ENCODE measurements at places on chromosomes 6 and 20.

DNA sequence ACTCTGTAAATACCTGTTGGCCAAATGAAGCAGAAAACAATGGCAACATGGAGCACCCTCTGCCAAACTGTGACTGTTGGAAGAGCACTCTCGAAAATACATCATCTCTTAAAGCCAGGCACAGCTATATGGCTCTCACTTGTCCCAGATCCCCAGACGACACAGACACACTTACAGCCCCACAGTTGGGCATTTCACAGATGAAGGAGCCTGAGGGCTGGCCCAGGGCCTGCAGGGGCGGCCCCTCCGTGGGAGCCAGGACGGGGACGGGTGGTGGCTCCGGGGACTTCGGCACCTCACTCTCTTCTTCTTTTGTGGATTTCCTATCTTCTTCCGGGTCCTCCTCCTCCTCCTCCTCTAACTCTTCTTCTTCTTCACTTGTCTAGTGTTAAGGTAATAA is 18.4 kb upstream of the MRPS10 start:
- DNase-seq, result no peak

DNA sequence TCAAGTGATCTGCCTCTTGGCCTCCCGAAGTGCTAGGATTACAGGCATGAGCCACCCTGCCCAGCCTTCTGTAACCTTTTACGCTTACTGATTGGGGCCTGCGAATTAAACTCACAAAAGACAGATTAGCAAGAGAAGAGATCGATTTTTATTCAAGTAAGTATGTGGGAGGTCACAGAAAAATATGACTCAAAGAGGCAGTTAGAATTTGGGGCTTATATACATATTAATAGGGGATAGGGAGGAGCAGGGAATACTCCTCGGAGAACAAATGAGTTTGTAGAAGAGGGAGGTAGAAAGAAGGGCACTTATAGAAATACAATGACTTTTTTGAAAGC is 78.9 kb downstream of the CD24 start:
- DNase-seq, result no peak

- no peak for DNase-seq
These were observed 49.5 kb upstream of the SLC32A1 start for GRCh38 chr20:38674765-38675133.

GRCh38 chr6:17202526-17202925 is 78.6 kb upstream of the RBM24 start:
- DNase-seq, result no peak

DNA sequence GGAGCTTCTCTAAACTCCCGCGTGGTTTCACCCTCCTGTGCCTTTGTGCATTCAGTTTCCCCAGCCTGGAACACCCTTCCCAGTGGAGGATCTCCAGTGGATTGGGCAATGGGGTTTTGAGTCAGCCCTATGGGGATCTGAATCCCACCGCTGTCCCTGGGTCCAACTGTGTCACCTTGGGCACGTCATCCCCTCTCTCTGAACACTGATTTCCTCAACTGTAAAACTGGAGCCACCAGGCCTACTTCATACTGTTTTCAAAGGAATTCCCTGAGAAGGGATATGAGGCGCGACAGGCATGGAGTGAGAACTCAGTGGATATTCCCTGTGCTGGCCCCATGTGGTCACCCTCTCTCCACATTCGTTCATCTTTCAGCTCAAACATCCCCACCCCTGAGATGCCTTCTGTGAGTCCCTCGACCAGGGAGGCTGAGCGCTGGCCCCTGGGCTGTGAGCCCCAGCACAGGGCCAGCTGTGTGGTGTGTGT is 25.7 kb downstream of the MAFB start:
- no peak for DNase-seq

DNA sequence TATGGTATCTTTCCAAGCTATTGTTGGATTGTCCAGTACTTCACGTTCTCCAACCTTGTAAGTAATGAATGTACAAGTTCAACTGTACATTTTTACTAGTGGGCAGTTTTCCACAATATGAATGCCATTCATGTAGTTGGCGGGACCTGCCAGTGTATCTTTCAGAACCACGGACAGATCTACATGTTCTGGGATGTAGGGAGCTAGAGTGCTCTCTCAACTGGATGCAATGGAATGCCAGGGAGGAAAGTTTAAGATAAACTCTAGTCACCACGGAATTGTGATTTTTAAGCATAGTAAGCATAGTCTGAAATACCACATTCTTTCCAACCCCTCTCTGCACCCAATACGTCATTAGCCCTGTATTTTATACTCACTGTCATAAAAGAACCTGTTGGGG is 21.5 kb upstream of the HLA-C start:
- peak; percentile 18 for DNase-seq

DNA sequence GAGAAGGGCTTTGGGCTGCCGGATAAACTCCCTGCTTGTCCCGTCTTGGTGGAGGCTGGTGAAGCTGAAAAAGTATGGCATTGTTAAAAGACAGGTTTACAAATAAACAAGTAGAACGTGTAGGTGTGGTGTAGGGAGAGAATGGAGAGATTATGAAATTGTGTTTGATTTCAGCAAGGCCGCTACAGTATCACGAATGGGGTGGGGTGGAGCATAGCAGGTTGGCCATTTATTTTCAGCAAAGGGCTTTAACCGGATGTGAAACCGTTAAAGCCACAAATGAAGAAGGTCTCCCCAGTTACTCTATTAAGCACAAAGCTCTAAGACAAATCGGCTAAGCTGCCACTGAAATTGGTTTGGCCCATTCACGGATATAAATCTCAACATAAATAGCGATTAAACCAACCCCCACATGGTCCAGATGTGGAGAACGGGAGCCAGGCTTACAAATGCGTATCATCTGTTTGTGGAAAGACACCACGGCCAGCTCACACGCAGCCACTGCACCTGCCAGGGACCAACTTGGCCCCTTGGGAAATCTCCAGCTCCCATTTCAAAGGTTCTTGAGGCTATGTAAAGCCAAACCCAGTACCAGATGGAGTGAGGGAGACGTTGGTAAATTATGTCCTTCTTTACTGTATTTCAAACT is 94.0 kb downstream of the ZMYND8 start:
- DNase-seq, result no peak

DNA sequence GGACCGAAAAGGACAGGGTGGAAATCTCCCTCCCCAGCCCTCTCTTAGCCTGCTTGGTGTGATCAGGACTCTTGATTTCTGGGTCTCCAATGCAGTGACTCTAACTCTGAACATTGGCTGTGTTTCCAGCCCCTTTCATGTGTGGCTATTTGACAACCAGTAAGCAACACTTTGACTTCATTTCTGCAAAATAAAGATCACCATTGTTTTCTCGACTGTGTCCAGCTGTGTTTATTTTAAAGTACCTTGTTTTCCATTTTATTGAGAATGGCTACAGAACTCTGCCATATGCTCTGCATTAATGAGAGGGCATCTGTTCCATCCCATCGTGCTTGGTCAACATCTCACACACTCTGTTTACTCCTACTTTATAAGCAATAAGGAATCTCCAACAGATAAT is 60.9 kb upstream of the TAGAP start:
- no peak for DNase-seq

DNA sequence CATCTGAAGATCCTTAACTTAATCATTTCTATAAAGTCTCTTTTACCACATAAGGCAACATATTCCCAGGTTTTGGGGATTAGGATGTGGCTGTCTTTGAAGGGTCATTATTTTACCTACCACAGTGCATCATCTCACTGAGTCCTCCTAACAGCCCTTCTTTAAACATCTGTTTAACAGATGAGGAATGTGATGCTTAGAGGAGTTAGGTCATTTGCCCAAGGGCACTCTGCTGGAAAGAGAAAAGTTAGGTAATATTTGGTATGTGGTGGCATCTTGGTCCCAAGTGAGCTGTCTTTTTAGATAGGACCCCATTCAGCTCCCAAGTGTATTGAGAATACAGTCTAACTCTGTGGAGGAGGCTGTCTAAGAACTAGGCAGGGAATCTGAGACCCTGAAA is 11.0 kb downstream of the MMP24 start:
- DNase-seq, result no peak

GRCh38 chr20:9160757-9161156 is 91.9 kb downstream of the PLCB4 start:
- DNase-seq, result no peak

GRCh38 chr6:113655761-113656160 is 201.4 kb upstream of the MARCKS start:
- DNase-seq, result no peak

- no peak for DNase-seq
These were observed 21.4 kb downstream of the KCTD20 start for GRCh38 chr6:36464233-36464632.

DNA sequence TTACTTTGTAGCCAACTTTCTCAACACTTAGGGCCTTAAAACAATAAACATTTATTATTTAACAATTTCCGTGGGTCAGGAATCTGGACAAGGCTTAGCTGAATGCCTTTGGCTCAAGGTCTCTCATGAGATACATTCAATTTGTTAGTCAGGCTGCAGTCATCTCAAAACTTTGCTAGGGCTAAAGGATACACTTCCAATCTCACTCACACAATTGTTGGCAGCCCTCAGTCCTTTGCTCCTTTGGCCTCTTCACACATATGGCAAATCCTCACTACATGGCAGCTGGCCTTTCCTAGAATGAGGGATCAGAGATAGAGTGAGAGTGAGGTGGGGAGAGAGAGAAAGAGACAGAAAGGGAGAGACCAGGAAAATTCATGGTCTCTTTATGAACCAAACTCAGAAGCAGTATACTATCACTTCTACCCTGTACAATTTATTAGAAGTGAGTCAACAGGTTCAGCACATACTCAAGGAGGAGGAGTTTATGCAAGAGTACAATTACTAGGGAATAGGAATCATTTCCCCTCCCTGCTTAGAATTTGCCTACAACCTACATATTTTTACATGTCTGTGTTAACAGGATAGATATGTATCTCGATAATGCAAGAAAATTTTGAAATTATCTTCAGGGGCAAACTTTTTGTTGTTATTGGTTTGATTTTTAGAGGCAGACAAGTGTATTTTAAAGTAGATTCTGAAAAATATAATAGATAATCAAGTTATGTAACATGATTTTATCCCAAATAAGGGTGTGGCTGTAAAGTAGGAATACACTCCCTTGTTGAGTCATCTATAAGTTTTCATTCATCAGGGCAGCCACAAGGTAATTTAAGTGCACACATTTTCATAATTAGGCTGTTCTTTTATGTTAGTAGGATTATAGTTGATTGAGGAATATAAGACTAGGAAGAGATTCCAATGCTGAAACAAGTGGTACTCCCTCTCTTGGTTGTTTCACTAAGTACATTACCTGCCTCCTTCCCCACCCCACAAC is 85.9 kb upstream of the HMGCLL1 start:
- no peak for DNase-seq

DNA sequence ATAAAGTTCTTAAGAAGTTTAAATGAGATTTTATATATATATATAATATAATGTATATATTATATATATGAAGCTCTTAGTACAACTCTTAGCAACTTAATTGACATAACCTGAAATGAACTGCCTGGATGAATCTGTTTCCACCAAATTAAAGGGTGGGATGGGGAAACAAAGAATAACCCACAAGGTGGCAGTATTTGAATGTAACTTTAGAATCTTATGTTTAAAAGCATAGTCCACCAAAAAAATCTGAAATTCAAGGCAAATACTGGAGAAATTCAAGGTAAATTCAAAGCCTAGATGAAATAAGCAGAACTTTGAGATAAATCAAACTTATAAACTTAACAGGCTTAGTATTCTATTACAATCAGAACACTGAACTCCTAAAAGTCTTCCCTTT is 4.4 kb upstream of the IBTK start:
- peak; percentile 50 for DNase-seq

DNA sequence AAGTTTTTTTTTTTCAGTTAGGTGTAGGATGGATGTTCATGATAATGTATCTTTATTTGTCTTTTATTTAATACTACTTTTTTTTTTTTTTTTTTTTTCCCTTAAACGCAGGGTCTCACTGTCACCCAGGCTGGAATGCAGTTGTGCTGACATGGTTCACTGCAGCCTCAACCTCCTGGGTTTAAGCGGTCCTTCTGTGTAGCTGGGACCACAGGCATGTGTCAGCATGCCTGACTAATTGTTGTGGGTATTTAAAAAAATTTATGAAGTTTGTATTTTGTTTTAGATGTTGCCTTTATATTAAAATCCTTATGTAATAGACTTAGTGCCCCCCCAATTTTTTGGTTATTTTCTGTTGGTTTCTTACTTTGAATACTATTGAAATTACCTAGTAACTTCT is 42.6 kb downstream of the NCOA3 start:
- no peak for DNase-seq

DNA sequence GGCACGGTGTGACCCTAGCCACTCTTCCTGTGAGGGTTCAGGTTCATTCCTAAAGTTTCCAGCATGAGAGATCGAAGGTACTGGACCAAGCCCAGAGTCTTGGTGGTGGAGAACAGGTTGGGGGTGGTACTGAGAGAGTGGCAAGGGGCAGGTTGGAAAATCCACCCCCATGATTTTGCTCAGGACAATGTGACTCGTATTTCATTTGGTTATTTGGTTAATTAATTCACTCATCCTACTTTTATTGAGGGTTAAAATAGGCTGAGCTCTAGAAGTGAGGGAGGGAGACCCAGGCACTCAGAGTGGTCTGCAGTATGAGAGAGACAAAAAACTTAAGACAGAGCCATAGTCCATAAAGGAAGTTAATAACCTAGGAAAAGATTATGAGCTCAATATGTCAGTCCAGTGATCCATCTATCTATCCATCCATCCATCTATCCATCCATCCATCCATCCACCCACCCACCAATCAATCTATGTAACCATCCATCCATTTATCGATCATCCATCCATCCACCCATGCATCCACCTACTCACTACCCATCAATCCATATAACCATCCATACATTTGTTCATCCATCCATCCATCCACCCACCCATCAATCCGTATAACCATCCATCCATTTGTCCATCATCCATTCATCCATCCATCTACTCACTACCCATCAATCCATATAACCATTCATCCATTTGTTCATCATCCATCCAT is 6.7 kb upstream of the BPIFB6 start:
- no peak for DNase-seq

DNA sequence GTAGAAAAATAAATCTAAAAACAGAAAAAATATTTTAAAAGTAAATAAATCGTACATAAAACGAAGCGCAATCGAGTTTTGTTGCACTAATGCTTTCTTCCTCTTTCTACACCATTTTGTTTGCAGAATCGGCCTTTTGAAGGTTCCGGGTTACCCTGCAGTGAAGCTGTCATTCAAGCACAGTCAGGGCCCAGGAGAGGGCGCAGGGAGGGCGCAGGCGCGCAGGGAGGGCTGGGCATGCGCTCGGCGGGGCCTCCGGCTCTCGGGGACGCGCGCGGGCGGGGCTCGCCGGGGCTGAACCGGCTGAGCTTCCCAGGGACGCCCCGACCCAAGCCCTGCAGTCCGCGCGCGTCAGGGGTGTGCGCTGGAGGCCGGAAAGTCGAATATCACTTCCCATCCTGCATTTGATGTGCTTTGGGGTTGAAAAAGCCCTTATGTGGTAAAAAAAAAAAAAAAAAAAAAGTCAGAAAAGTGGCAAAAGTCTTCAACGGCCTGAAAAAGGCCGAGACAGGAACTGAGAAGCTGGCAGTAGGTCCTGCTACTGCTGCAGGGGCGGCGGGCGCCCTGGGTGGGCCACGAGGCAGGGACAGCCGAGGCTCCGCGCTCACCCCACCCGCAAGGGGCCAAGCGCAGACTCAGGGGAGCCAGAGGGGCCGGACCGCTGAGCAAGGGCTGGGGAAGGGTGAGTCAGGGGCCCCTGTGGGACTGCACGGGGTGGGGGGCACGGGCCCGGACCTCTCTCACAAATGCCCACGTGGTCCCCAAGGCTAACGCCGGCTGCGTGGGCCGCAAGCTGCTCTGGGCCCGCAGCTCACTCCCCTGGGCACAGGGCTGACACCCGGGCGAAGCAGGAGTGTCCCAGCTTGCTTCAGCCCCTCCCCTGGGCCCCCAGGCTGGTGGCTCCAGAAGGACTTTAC is 40.5 kb downstream of the THBS2 start:
- DNase-seq, result peak; percentile 99

Data from NB4 (cell line).